ENCODE measurements at places on chromosomes 12 and 14. TPM values are rescaled to one million over a fixed set of nuclear protein-coding genes. Genes with fewer than 3 reads are reported as not detected.

FZD10 gene
- 3.0 TPM for polyA plus RNA-seq

FRS2 gene
- polyA plus RNA-seq: 40.5 TPM

CTSG gene
- polyA plus RNA-seq: 0.57 TPM

RGS6 gene
- 2.0 TPM for polyA plus RNA-seq

BCL2L14 gene
- 0.60 TPM for polyA plus RNA-seq

ITGB7 gene
- polyA plus RNA-seq: 1.7 TPM

COCH gene
- 3.3 TPM for polyA plus RNA-seq

KRT8 gene
- polyA plus RNA-seq: 243 TPM

FAM181A gene
- polyA plus RNA-seq: not detected

NOP9 gene
- polyA plus RNA-seq: 28.0 TPM

PRKD1 gene
- polyA plus RNA-seq: 34.4 TPM

TMEM229B gene
- 2.8 TPM for polyA plus RNA-seq

GSG1 gene
- 0.55 TPM for polyA plus RNA-seq

MMP17 gene
- polyA plus RNA-seq: 1.2 TPM

DIO2 gene
- polyA plus RNA-seq: 0.63 TPM

CCDC196 gene
- polyA plus RNA-seq: 0.30 TPM

SLC35F4 gene
- polyA plus RNA-seq: 4.0 TPM

INSM2 gene
- not detected for polyA plus RNA-seq

RTL1 gene
- polyA plus RNA-seq: 0.13 TPM

CFAP54 gene
- polyA plus RNA-seq: 4.7 TPM

SLC38A4 gene
- 27.5 TPM for polyA plus RNA-seq

CAPZA3 gene
- polyA plus RNA-seq: 0.55 TPM

HOXC9 gene
- polyA plus RNA-seq: 25.7 TPM

HAL gene
- polyA plus RNA-seq: 1.2 TPM

OTOGL gene
- polyA plus RNA-seq: 0.78 TPM

GPR84 gene
- polyA plus RNA-seq: 0.24 TPM

EGLN3 gene
- 20.0 TPM for polyA plus RNA-seq

ERP29 gene
- polyA plus RNA-seq: 173 TPM

GZMB gene
- polyA plus RNA-seq: not detected

CCDC60 gene
- not detected for polyA plus RNA-seq

TESPA1 gene
- 0.30 TPM for polyA plus RNA-seq

PTPRO gene
- 264 TPM for polyA plus RNA-seq
